Thyroid gland (tissue), 4 donors: ENCODE measurements at places on chromosomes 4 and X. TPM values are rescaled to one million over a fixed set of nuclear protein-coding genes. Genes with fewer than 3 reads are reported as not detected.

- DNase-seq: no peak
Measured at GRCh38 chr4:83558059-83558653, 22.2 kb downstream of the GPAT3 start.

DNA sequence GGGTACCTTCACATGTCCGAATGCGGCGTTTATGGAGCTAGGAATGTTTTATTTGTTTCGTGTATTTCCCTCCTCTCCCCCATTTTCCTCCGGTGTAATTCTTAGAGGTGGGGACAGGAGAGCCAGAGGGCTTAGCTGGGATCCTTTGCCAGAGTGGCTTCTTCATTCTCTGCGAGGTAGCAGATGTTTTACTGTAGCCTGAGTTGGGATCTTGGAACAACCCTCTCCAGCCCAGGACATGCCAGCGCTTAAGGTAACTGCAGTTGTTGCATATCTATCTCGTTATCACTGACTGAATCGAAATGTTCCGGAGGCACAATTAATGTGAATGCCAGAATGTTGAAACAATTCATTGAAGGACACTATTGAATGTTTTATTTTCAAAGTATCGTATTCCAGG lies 59.0 kb upstream of the DYNLT3 start:
- no peak for DNase-seq

- no peak for DNase-seq
Measured at GRCh38 chrX:39653691-39654090, 444.1 kb downstream of the BCOR start.

- peak; percentile 74 for DNase-seq
Measured at GRCh38 chr4:828641-829271, 2.8 kb upstream of the CPLX1 start.

GRCh38 chr4:181475781-181476507 lies 767.3 kb upstream of the TENM3 start:
- DNase-seq: no peak

DNA sequence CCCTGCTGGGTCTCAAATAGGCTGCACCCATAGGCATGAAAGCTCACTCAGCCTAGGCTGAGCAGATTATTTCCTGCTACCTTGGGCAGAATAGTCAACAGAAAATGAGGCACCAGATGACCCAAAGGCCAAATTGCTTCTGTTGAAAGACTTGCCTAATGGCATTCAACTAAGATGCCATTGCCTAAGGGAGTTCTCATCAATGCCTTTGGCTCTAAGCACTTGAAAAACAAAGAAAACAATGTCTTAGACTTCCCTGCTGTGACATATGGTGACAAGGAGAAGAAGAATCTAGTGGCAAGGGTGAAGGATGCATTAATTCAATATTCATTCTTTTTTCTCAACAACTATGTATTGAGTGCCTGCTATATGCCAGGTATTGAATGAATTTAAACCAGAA lies 25.7 kb upstream of the PCDH19 start:
- no peak for DNase-seq

- DNase-seq: no peak
Measured at GRCh38 chr4:79181190-79181589, 144.7 kb downstream of the NAA11 start.

- DNase-seq: peak; percentile 56
Measured at GRCh38 chrX:51893931-51894696, 691 bp downstream of the MAGED1 start.

DNA sequence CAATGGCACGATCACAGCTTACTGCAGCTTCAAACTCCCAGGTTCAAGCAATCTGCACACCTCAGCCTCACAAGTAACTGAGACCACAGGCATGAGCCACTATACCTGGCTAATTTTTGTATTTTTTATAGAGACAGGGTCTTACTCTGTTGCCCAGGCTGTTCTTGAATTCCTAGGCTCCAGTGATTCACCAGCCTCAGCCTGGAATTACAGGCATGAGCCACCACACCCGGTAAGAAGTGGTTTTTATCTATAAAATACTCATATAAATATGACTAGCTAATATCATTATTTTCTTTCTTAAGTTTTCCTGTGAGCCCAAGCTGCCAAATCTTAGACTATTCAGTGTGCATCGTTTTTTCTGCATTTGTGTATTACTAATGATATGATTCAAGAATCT lies 4.4 kb downstream of the SCFD2 start:
- DNase-seq: no peak

GRCh38 chr4:70895811-70896491 lies 6.2 kb upstream of the MOB1B start:
- no peak for DNase-seq

The CITED1 gene
- total RNA-seq: 8.0 TPM

The AMOT gene
- total RNA-seq: 8.0 TPM

The SOWAHB gene
- total RNA-seq: 7.9 TPM
